Stimulated activated CD4-positive, alpha-beta T cell treated with anti-CD3 and anti-CD28 coated beads, TNF-alpha, amount 100 ng/mL, for 4 hours (primary cell): ENCODE measurements at places on chromosomes 1 and 21.

DNA sequence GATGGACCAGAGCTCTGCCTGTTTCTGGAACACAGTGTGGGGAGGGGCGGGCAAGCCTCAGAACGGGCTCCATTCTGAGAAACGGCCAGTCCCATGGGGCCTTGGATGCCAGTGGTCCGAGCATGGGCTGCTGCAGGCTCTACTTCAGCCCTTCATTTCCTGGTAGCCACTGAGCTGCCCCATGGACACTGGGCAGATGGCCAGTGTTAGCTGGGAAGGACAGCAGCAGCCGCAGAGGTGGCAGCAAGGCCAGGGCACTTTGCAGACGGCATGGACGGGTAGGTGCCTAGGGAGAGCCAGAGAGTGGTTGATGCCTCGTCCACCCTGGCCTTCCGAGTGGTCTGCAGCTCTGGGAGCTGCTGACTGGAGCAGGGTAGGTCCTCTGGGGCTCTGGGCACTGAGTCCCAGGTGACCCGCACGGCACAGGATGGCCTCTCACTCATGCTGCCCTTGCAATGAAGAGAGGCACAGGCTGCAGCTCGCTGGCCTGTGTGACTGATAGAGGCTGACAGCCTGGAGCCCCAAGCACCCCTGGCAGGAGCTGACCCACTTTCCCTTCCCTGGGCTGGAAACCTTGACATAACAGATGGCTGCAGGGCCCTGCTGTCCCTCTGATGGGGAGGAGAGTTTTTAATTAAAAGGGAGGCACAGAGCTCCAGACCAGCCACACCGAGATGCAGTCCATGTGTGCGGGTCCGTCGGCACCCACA, 87.7 kb upstream of the COL6A1 start:
- DNase-seq = no peak

DNA sequence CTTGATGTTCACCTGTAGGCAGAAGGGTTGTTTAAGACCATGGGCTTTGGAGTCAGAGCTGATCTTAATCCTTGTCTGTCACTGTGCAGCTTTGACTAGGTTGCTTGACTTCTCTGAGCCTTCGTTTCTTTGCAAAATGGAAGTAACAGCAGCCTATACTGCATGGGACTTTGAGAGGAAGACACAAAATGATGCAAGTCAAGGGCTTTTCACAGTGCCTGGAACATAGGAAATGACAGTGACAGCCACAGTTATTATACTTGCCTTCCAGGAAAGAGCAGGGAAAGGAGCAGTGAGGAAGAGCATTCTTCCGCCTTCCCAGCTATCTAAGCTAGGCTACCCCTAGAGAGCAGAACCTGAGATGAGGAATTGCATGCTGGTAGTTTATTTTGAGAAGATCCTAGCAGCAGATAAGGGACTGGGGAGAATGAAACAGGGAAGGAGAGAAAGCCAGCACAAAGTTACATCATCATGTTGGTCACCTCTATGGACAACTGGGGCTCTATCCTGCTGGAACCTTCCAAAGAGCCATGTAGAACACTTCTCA, 3.1 kb downstream of the CSF3R start:
- DNase-seq = no peak

GRCh38 chr1:15950302-15950701, 25.6 kb downstream of the ZBTB17 start:
- no peak for DNase-seq

DNA sequence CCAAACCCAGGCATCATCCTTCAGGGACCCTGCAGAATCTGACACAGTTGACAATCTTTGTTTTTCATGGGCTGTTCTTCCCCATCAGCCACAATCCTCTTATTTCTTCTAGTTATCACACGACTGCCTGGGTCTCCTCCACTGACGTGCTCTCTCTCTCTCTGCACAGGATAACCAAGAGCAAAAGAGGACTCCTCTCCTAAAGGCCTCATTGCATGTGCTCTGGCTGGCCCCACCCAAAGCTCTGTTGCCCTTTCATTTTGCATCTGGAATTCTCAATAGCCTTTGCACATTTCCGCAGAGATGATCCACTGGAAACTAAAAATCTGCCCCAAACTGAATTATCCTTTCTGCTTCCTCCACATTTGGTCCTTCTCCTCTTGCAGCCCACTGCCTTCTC, 58.5 kb downstream of the KANK4 start:
- no peak for DNase-seq

DNA sequence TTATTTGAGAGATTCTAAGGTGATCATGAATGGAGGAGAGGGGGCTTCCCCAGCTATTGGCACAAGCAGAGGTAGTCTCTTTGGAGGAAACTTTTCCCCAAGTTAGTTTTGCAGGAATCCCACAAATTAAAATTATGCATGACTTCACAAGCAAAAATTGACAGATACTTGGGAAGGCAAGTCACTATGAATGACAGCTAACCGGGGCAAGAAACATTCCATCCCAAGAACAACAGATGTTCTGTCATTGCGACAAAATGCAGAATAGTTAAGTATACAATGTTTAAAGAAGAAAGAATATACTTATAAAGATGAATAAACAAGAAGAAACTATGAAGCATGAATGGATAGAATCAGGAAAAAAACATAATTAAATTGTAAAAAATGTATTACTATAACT, 27.1 kb upstream of the SIM2 start:
- no peak for DNase-seq

- no peak for DNase-seq
These were observed 183.2 kb upstream of the HMCN1 start for GRCh38 chr1:185551008-185551407.

DNA sequence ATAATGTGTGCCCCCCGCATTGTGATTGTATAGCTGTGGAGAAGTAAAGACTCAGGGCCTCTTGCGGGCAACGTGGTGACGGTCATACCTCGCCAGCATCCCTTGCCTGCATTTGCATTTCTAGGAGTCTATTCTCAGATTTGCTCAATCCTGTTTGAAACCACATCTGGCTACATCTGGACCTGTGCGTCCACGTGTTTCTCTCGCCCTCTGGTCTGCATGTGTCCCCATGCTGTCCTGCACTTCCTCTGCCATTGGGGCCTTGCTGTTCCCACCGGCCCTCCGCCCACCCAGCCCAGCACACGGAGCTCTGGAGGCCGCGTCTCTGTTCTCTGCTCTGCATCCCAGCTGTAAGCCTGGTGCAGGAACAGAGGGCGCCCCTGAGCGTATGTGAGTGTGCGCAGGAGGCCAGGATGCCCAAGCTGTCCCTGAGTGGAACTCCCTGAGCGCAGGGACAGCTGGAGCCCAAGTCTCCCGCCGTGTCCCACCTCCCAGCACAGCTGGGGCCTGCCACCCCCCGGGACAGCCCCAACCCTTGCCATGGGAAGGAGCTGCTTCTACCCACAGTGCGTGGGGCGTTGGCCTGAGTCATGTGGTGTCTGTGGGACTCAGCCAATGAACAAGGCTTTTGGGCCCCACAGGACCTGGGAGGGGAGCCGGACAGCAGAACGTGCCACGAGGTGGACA, 1.6 kb downstream of the KRTAP10-2 start:
- DNase-seq = no peak

- no peak for DNase-seq
These were observed 110.3 kb upstream of the CHRM3 start for GRCh38 chr1:239276051-239276450.

- no peak for DNase-seq
These were observed 56.1 kb downstream of the MEF2D start for GRCh38 chr1:156444407-156445001.

GRCh38 chr21:38645282-38645681, 147.0 kb upstream of the ERG start:
- no peak for DNase-seq

- no peak for DNase-seq
These were observed 90.8 kb downstream of the PLXNA2 start for GRCh38 chr1:208153386-208153785.

DNA sequence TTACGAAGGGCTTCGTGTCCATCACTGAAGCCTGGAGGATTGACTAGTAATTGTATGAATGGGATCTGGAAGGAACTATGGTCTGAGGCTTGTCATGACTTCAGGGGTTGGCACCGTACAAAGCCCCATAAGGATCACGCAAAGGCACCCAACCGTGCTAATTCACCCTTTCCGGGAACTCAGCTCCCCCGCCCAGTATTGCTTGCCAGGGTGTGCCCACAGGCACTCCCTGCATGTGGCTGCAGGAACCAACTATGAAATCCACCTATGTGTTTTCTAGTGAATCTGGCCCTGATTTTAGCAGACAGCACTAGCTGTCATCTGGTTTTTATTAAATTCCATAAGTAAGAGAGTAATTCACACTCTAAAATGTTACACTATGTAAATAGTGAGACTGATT, 139.2 kb downstream of the TM2D1 start:
- DNase-seq = no peak

DNA sequence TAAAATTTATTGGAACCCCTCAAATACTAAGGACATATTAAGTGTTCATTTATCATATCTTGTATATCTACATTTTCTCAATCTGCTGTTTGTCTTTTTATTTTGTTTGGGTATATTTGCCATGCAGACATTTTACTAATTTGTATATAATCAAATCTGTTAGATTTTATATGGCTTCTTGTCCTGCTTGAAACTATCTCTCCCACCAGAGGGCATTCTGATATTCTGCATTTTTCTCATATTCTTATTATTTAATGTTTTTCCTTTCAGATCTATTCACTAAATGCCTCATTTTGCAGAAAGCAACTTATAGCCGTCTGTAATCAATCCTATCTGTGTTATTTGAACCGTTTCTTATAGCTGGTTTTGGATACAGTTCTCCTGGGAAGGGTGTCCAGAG, 745.5 kb downstream of the LRRIQ3 start:
- no peak for DNase-seq

- no peak for DNase-seq
These were observed 19.2 kb downstream of the EFCAB14 start for GRCh38 chr1:46699666-46700065.

- DNase-seq = no peak
These were observed 16.2 kb downstream of the SDCCAG8 start for GRCh38 chr1:243271996-243272395.

GRCh38 chr1:18010408-18010807, 97.2 kb upstream of the IGSF21 start:
- DNase-seq = no peak

- no peak for DNase-seq
These were observed 166.9 kb downstream of the COL11A1 start for GRCh38 chr1:102941366-102941947.

- DNase-seq = no peak
These were observed 78.9 kb downstream of the UBE2U start for GRCh38 chr1:64282351-64282750.

- peak; percentile 46 for DNase-seq
These were observed 52.4 kb upstream of the GPR157 start for GRCh38 chr1:9181176-9181906.

DNA sequence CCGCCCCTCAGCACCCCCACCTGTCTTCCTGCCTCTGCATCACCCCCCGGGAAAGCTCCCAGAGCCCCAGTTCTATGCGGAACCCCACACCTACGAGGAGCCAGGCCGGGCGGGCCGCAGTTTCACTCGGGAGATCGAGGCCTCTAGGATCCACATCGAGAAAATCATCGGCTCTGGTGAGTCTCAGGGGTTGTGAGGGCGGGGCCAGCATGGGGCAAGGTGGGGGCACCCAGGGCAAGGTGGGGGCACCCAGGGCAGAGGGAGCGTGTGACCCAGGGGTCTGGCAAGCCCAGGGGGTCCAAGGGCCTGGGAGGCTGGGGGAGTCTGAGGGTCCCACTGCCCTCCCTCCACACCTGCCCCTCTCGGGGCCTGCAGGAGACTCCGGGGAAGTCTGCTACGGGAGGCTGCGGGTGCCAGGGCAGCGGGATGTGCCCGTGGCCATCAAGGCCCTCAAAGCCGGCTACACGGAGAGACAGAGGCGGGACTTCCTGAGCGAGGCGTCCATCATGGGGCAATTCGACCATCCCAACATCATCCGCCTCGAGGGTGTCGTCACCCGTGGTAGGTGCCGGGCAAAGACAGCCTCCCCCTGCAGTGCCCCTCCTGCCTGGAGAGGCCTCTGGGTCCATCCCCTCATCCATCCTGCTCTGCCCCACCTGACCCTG, 34.1 kb downstream of the EPHA8 start:
- no peak for DNase-seq

GRCh38 chr21:14602382-14602958, 56.4 kb upstream of the SAMSN1 start:
- DNase-seq = no peak

DNA sequence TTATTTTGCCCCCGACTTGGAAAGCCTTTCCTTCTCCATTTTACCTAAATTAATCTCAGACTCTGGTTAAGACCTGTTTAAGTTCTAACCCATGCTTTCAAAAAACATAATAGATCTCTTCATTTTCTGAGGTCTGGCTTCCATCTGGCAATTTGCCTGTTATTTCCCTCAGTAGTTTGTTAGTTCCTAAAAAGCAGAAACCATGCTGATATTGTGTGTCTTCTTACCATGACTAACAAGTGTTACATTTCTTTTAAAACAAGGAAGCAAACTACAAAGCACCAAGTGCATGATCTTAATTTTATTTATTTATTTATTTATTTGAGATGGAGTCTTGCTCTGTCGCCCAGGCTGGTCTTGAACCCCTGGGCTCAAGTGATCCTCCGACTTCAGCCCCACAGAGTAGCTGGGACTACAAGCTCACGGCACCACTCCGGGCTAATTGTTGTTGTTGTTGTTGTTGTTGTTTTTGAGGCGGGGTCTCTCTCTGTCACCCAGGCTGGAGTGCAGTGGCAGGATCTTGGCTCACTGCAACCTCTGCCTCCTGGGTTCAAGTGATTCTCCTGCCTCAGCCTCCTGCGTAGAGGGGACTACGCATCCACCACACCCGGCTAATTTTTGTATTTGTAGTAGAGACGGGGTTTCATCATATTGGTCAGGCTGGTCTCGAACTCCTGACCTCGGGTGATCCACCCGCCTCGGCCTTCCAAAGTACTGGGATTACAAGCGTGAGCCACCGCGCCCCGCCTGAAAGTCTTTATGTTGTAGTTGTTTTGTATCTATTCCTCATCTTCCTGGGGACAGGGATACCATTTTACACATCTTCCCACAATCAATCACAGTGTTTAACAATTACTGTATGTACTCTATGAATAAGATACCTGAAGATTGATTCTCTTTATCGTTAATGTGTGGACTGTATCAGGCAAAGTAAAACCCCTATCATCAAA, 1.3 kb upstream of the PATJ start:
- no peak for DNase-seq

GRCh38 chr1:160987359-160988050, 32.9 kb upstream of the ITLN2 start:
- DNase-seq = no peak

GRCh38 chr1:187474336-187474735, 645.6 kb downstream of the PLA2G4A start:
- DNase-seq = no peak

GRCh38 chr1:60402216-60402615, 328.6 kb upstream of the C1orf87 start:
- no peak for DNase-seq

DNA sequence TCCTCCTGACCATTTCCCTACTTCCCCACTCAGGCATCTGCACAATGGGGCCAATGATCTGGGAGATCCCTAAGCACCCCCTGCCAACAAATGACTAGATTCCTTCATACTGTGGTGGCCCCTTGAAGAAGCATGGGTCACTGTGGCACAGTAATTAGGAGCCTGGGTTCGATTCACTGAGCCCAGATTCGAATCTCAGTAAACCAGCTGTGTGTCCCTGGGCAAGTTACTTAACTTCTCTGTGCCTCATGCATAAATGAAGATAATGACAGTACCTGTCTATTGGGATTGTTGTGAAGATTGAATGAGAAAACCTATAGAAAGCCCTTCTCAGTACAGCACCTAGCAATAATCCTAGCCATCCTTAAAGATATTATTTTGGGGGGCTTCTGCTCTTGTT, 27.5 kb downstream of the SPAG17 start:
- DNase-seq = no peak

- no peak for DNase-seq
These were observed 8.4 kb downstream of the KCNJ10 start for GRCh38 chr1:160061369-160062229.
